ENCODE measurements at places on chromosomes 1 and 21.

GRCh38 chr1:184310157-184310819 is 76.5 kb upstream of the C1orf21 start:
- no peak for DNase-seq

DNA sequence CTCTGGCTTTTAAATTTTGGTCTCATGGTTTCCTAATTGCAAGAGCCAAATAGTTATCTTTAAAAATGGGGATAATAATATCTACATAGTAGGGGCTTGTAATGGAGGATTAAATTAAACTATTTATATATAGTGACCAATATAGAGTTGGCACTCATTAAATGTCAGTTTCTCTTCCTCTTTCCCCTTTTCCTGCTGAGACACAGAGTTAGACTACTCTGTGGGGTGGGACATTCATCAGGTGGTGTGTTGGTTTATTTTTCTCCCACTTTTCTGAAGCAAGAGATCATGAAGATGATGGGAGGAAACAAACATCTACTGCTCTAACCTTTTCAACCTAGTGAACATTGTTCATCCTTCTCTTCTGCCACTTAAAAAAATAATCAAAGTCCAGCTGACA is 17.3 kb upstream of the RAP1A start:
- peak; percentile 36 for DNase-seq

DNA sequence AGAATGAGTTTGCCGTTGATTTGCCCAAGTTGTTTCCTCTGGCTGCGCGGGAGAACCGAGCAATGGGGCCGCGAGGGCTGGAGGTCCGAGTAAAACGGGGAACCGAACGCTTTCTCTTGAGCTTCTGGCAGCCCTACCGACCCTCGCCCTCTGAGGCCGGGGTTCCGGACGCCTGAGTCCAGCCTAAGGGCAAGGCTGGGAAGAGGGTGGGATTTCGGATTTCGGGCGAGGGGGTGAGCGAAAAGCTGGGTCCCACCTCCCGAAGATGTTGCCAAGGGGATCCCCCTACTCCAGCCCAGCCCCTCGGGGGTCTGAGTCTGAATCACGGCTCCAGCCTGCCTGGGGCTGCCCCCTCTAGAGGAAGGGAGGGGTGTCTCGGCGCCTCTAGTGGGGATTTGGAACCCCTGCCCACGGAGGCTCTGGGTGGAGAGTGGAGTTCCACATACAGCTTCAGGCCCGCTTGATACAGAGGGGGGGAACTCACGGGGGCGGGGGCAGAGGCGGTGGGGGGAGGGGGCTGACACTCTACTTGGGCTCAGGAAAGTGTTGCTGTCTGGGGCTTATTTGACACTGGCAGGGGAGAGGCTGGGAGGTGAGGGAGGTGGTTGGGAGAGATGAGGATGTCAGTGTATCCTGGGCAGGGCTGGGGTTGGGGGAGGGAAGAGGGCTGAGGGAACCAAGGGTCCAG is 617 bp downstream of the KIRREL1 start:
- no peak for DNase-seq

- DNase-seq: no peak
Observed at GRCh38 chr21:18840239-18840638, 436.7 kb upstream of the TMPRSS15 start.

GRCh38 chr1:19955534-19956170 is 23.8 kb downstream of the PLA2G2A start:
- DNase-seq: no peak

- DNase-seq: no peak
Observed at GRCh38 chr1:167983797-167984420, 47.0 kb upstream of the MPC2 start.

DNA sequence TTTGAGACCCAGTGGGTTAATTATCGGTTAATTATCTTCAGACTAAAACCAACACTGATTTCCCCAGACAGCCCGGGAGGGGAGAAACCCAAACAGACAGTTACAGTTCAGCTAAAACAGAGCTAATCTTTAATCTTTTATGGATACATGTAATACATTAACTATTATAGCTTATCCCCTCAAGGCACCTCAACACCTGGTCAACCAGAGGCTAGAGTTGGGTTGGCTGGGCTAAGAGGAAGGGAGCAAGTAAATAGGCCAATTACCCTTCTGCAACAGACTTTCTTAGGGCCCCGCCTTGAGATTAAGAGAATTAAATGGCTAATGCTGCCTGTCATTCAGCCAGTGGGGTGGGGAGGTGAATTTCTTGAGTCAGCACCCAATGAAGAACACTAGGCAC is 6.6 kb upstream of the MED18 start:
- DNase-seq: no peak

GRCh38 chr1:55314740-55315139 is 99.6 kb upstream of the USP24 start:
- DNase-seq: no peak

GRCh38 chr1:205672970-205673369 is 7.3 kb downstream of the SLC45A3 start:
- no peak for DNase-seq

GRCh38 chr1:46343351-46343695 is 2.7 kb downstream of the NSUN4 start:
- no peak for DNase-seq

- DNase-seq: no peak
Observed at GRCh38 chr1:182855911-182856310, 16.8 kb downstream of the DHX9 start.

- DNase-seq: no peak
Observed at GRCh38 chr21:44761747-44762208, 39.8 kb downstream of the UBE2G2 start.

DNA sequence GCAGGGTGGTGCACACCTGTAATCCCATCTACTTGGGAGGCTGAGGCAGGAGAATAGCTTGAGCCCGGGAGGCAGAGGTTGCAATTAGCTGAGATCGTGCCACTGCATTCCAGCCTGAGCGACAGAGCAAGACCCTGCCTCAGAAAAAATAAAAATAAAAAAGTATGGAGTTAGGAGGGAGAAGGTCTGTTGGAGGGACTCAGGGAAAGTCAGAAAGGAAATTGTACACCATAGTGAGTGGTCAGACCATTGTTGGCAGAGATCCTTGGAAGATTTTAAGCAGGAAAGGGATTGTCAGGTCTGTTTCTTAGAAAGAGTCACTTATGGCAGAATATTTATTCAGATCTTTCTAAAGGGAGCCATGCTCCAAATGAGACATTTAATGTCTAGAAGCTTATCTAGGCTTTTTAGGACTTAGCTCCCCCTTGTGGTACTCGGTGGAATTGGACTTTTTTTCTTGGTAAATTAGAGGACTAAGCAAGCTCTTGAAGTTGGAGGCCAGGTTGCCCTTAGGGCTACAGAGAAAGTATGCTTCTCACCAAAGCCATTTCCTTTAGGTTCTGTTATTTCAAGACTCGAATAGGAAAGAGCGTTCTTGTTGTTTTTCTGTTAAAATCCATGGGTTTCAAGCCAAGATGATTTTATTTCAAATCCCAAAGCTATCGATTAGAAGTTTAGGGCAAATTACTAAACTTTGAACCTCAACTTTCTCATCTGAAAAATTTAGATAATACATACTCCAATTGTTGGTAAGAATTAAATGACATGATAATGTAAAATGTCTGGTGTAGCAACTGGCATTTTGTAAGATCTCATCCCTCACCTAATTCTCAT is 16.5 kb downstream of the MIA3 start:
- peak; percentile 63 for DNase-seq

Data from germinal center (tissue), 1 donor.